ENCODE measurements at places on chromosomes 7 and 10. TPM values are rescaled to one million over a fixed set of nuclear protein-coding genes. Genes with fewer than 3 reads are reported as not detected.

GRCh38 chr10:20976390-20976789, 79.3 kb upstream of the NEBL start:
- no peak for DNase-seq

Gene KCNH2
- total RNA-seq: 6.7 TPM

DNA sequence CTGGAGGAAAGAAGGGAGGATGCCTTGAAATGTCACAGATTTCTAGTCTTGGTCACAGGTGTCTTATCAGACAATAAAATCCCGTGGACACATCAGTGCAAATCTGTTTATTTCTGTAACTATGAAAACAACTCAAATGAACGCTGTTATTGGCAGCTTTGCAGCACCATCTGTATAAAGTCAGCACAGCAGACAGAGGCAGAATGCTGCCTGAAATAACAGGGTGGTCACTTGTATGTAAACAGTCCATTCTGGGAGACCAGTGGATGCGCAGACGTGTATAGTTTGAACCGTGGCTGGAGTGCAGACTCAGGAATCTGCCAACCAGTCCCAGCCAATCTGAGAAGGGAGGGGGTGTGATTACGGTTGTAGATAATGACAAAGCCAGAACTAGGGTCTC, 54.8 kb downstream of the SEC23IP start:
- no peak for DNase-seq

DNA sequence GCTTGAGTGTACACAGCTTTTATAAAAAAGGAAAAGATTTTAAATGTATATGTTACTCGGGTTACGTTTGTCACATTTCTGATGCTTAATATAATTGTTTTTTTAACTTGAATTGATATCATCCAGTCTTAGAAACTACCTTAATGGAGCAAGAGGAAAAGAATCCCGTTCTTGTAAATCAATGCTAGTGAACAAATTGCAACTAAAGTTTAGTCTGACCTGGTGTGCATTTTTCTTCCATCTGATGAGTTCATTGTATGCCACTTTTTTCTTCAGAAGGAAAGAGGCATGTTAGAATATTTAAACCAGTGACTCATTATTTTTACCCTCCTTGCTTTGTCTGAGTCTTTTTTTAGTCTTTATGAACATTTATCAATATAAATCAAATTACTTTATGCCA, 34.7 kb downstream of the NET1 start:
- no peak for DNase-seq

Gene CALD1
- total RNA-seq: 435 TPM

- no peak for DNase-seq
Observed at GRCh38 chr7:23696916-23697441, 13.0 kb upstream of the STK31 start.

DNA sequence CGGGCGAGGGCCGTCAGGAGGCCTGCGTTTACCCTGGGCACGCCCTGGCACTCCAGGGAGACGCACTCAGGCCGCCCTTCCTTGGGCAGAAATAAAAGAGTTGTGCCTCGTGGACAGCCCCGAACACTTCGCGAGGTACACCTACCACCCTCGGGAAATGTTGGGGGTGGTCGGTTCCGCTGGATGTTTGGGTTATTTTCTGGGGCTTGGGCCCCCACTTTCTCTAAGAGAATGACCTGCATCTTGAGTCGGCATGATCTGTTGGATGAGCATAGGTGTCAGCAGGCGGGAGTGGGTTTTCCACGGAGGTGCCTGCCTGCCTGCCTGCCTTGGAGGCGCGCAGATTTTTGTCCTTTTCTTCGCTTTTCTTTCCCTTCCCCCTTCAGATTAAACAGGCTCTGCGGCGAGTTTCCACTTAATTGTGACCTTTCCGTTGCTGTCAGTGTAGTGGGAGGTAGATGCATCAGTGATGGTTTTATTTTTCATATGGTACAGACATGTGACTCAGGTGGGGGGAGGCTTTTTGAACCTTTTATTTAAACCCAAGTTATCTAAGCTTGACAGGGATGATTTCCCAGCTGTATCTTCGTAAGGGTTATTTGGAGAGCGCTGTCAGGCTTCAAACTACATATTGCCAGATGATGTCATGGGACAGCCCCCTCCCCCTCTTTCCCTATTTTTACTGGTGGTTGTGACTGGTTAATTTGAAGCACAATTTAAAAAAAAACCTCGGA, 661 bp downstream of the HECTD2 start:
- DNase-seq: peak; percentile 42

- DNase-seq: no peak
Observed at GRCh38 chr7:34013421-34013820, 108.1 kb downstream of the BMPER start.

DNA sequence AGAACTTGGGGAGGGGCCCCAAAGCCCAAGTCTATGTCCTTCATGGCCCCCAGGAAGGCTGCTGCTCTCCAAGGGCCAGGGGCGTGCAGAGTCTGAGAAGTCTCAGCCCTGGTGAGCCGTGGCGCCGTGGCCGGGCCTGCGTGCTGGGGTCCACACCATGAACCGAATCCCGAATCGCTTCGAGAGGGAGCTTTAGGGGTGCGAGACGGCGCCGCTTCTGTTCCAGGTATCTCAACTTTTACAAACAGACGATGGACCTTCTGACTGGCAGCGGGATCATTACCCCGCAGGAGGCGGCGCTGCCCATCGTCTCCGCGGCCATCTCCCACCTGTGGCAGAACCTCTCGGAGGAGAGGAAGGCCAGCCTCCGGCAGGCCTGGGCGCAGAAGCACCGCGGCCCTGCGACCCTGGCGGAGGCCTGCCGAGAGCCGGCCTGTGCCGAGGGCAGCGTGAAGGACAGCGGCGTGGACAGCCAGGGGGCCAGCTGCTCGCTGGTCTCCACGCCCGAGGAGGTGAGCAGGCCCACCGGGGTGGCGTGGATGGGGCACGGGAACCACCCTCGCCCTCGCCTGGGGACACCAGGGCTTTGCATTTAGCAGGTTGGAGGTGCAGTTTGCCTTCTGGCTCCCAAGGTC, 12.7 kb downstream of the STRA8 start:
- DNase-seq: no peak

Gene CPN1
- total RNA-seq: not detected

DNA sequence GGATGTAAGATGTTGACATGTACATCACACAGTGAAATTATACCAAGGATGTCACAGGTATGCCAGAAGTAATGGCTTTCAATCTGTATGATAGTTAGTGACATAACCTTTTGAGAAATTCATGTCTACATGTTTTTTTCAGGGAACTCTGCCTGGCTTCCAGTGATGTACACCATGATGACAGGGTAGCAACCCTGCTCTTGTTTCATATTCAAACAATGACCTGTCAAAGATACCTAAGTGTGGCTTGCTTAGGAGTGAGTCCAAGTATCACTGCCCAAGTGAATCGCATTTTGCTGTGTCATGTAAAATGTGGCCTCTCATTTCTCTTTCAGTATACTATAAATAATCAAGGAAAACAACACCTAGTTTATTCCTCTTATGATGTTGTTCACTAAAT, 205.8 kb upstream of the DKK1 start:
- DNase-seq: no peak

Data from ovary (tissue), 10 donors.